Activated CD8-positive, alpha-beta memory T cell treated with anti-CD3 and anti-CD28 coated beads, Interleukin-2, amount 10 ng/mL, durations not matched to agents 7 days and 5 days (primary cell): ENCODE measurements at places on chromosomes 3 and 15. TPM values are rescaled to one million over a fixed set of nuclear protein-coding genes. Genes with fewer than 3 reads are reported as not detected.

DNA sequence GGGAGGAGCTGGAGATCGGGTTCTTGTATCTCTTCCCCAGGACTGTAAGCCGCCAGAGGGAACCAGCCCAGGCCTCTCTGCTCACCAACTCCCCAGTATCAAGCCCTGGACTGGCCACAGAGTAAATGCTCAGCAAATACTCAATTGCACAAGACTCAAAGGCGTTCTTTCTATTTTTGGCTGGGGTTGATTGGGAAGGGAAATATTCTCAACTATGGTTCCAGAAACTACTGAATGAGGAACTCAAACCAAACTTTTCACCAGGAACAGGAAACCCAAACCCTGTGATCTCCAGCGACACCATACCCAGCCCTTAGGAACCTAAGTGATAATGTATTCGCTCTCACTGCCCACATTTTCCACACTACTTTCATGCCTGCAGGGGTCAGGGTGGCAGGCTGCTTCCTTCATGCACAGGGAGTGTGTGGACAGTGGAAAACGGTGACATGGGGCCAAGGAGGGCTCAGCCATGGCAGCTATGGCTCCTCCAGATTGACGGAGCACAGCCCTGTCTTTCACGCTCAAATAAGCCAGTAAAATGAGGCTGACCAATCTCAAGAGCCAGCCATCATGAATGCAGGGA, 124.7 kb upstream of the RAD18 start:
- DNase-seq: no peak

DNA sequence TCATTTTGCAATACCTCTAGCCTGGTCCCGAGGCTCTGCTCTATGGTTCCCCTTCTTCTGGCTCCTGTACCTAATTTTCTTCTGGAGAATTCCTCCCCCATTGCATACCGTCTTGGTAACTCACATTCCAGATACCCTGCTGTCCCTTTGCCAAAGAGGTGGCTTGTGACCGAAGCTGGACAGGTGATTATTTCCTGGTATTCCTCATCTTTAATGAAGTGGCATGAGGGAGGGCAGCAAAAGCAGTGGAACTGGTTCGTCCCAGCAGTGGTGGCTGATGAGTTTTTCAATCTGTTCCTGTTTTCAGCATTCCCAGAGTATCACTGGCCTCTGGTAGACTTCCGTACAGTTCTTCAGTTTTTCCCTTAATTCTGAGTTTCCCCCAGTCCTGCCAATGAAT, 186.2 kb upstream of the CADPS start:
- no peak for DNase-seq

- no peak for DNase-seq
Measured at GRCh38 chr3:142976621-142977398, 13.3 kb upstream of the PAQR9 start.

- DNase-seq: no peak
Measured at GRCh38 chr15:61923173-61923572, 137.1 kb downstream of the VPS13C start.

DNA sequence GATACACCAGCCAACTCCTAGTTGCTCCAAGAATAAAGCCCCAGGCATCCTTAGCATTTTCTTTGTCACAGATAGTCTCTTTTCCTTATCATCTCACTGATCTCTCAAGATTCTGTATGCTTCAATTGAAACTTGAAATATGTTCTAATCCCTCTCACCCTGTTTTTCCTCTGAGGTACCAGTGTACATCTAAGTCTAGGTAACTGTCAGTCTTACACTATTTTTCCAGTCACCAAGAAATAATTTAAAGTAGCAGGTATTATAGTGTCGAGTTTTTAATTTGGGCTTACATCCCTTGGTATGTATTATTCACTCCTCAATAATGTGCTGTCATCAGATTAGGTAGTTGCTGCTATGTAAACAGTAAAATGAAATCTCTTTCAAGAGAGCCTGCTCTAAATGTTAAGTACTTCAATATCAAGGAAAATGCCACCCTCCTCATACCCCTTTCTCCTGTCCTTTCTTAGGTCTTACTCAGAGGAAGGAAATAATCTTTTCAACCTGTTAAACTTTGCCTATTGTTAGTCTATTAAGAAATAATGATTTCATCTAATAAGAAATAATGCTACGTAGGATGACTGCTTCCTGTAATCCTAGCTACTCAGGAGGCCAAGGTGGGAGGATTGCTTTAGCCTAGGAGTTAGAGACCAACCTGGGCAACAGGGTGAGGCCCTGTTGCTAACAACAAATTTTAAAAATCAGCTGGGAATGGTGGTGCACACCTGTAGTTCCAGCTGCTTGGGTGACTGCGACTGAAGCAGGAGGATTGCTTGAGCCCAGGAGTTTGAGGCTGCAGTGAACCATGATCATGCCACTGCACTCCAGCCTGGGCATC, 39.8 kb downstream of the TSC22D2 start:
- no peak for DNase-seq

GRCh38 chr15:42749266-42749665, 12.3 kb upstream of the CDAN1 start:
- DNase-seq: no peak

- DNase-seq: no peak
Measured at GRCh38 chr3:10280177-10280529, 12.6 kb downstream of the GHRL start.

- DNase-seq: no peak
Measured at GRCh38 chr3:112572701-112573100, 10.9 kb downstream of the SLC35A5 start.

DNA sequence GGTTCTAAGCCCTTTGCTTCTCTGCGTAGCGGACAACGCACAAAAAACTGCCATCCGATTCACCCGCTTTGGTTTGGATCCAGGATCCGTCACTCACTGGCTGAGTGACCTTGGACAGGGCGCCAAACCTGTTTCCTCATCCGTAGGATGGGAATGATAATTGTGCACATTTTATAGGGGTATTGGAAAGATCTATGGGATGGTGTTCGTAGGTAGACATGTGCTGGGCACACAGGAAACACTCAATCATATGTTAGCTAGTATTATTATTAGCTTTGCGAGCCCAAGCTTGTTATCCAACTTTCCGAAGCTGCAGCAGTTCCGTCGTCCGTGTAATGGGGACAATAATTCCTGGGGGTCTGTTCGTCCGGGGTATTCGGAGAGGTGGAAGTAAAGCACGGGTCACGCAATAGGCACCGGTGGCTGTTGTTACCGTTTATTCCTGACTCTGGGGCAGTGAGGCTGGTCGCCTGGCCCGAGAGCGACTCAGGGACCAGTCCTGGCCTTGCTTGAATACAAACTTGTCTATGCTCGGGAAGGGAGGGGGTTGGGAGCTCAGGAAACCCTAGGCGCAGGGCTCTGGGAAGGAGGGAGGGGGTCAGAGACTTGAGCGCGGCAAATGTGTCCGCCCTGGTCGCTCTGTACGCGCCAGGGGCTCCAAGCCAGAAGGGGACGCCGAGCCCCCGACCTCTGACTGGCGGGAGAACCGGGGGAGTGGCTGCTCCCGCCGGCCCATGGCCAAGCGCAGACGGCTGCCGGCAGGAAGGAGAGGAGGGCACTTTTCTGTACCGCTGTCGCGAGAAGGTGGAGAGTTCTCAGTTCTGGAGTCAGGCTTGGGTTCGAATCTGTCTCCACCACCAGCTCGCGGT, 1.3 kb downstream of the SPSB4 start:
- DNase-seq: no peak

GRCh38 chr3:107347751-107348150, 29.5 kb upstream of the CCDC54 start:
- no peak for DNase-seq

DNA sequence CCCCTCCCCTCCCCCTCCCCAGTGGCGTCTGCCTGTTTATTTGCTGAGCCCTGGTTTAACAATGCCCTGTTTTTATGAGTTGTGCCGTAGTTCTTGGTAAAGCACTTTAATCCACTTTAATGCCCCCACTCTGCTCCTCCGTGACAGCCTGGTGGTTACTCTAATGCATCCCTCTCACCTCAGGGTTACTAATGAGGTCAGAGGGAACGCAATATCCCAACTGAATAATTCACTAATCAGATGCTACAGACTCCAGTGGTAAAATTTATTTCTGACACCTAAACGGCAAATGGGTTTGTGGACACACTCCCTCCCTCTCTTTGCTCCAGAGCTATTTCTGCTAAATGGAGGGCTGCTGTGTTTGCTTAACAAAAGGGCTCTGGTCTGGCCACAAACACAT, 26.1 kb upstream of the NTRK3 start:
- DNase-seq: no peak

DNA sequence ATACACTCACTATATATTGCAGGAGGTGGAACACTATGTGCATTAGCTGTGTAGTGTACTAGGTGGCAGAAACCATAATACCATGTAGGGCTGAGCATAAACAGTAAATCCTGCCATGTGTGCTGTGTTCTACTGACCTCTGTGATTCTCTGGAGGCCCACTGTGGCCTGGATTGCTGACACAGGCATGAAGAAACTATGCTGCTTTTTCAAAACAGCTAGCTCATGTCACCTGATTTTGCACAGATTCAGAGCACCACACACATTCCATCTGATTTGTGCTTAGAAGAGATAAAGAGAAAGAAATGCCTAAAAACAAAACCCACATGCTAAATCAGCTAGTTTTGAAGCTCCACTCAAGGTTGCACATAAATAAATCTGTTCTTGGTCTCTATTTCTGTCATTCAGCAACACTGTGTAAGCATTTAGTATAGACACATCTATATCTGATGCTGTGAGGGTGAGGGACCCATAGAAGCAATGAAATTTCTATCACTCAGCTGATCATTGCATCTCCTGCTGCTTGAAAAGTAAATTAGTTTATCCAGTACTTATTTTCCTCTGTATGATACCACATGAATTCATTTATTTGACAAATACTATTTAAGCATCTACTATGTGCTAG, 1007.7 kb upstream of the SEMA6D start:
- DNase-seq: no peak

DNA sequence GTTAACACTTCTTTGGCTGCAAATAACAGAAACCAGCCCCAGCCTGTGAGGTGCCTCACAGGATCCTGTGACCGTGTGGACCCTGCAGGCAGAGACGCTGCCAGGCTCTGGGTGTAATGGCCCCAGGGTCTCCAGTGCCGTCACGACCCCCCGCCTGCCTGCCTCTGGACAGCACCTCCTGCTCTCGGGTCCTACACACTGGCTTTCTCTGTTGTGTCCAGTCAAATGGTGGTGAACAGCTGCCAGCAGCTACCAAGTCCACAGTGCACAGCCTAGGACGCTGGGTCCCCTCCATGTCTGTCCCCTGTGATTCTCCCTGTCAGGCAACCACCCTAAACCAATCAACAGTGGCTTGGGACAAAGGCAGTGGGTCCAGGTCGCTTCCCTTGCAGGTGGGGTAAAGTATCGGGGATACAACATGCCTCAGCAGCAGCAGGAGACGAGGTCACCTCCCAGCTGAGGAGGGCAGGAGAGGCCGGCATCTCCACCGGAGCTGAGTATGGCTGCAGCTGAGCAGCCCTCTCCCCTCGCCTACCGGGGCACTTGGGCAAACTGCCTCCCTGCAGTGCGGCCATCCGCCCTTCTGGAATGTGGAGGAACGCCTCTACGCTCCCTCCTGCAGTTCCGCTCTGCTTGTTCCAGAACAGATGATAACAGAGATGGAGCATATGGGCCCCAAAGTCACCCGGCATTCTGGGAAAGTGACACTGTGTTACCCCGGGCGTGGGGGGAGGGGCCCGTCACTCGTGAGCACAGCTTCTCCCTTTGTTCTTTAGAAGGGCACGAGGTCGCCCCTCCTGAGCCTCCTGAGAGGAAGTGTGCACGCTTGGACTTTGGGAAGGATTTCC, 21.1 kb upstream of the SKOR1 start:
- no peak for DNase-seq

DNA sequence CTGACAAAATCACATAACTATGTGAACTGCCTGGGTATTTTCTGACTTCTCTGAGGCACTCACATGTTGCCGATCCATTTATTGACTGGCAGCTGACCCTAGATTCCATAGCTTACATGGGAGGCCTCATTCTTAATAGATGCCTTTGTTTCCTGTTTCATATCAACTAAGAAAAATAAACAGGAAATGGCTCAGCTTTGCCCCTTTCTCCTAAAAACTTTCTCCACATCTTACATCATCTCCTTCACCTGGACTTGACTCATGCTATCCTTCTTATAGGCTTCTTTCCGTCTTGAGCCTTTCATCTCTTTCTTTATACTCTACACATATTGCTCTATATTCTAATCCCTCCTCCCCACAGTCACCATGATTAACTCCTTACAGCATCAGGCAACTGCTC, 38.0 kb downstream of the TXNRD3 start:
- DNase-seq: no peak

- DNase-seq: no peak
Measured at GRCh38 chr3:106294121-106294520, 425.3 kb upstream of the CBLB start.

- DNase-seq: no peak
Measured at GRCh38 chr3:169836942-169837275, 24.2 kb upstream of the LRRC34 start.

The SLC2A2 gene
- total RNA-seq: not detected

The GOLGA8N gene
- total RNA-seq: 15.6 TPM

The LEKR1 gene
- 1.1 TPM for total RNA-seq

The EPHA6 gene
- not detected for total RNA-seq

The HDAC11 gene
- 1.2 TPM for total RNA-seq

The COL6A5 gene
- 0.02 TPM for total RNA-seq
